Mucosa of gallbladder (tissue), 1 donor: ENCODE measurements at places on chromosomes 16 and 17. TPM values are rescaled to one million over a fixed set of nuclear protein-coding genes. Genes with fewer than 3 reads are reported as not detected.

GRCh38 chr16:48955837-48956236 lies 325.8 kb downstream of the CBLN1 start:
- DNase-seq: no peak

GRCh38 chr17:47209499-47209898 lies 351 bp downstream of the MYL4 start:
- no peak for DNase-seq

DNA sequence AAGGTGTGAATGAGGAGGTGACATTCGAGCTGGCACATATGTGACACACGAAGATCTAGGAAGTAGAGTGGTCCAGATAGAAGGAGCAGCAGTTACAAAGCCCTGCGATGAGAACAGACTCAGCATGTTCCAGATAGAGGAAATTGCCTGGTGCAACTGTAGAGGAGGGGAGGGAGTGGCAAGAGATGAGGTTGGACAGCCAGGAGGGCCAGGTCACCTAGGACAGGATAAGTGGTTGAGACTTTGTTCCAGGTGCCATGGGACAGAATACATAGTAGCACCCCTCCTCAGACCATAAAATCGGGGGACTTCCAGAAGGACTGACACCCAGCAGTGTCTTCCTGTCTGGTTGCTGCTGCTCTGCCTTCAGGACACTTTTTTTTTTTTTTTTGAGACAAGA lies 11.0 kb upstream of the CENPT start:
- no peak for DNase-seq

DNA sequence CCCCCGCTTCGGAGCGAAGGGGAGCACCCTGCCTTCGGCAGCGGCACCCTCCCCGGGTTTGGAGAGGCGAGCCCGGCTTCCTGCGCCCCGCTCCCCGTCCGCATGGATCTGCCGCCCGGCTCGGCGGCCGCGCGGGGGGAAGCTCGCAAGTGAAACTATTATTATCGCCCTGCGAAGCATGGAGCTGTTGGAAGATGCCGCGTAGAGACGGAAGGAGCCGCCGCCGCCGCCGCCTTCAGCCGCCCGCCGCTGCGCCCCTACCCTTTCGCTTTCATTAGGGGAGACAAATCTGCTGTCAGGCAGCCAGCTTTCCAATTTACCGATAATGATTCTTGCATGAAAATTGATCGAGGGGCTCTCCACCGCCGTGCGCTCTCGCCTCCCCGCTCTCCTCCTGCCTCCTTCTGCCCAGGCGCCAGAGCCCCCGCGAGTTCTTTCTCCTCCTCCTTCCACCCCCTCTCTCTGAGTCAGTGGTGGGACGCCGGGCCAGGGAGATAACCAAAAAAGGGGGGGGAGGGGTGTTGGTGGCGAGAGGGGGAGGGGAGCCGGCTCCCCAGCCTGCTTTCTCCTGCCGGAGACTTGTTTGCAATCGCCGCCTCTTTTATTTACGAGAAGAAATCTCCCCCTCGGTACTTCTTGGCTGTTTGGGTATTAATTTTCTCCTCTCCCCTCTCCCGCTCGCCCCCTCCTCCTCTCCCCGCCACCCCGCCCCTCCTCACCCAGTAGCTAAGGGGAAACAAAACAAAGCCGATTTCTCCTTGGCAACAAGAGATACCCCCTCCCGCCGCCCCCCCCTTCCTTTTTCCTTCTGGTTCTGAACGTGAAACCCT lies 58.0 kb upstream of the GSE1 start:
- peak; percentile 45 for DNase-seq

DNA sequence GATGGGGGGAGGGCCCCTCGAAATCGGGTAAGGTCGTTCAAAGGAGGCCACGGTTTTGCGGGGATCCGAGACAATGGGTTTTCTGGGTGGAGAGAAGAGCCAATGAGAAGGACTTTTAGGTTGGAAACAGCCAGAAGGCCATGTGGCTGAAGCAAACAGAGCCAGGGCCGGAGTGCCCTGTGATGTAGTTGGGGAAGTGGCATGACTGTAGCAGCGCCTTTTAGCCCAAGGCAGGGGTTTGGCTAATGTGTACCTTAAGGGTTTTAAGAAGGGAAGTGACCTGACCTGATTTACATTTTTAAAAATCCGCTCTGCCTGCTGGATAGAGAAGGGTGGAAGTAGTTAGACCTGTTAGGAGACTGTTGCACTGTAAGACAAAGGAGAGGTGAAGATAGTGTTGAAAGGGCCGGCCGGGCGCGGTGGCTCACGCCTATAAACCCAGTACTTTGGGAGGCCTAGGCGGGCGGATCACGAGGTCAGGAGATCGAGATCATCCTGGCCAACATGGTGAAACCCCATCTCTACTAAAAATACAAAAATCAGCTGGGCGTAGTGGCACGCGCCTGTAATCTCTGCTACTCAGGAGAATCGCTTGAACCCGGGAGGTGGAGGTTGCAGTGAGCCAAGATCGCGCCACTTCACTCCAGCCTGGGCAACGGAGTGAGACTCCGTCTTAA lies 1.0 kb downstream of the LYRM1 start:
- DNase-seq: peak; percentile 45

DNA sequence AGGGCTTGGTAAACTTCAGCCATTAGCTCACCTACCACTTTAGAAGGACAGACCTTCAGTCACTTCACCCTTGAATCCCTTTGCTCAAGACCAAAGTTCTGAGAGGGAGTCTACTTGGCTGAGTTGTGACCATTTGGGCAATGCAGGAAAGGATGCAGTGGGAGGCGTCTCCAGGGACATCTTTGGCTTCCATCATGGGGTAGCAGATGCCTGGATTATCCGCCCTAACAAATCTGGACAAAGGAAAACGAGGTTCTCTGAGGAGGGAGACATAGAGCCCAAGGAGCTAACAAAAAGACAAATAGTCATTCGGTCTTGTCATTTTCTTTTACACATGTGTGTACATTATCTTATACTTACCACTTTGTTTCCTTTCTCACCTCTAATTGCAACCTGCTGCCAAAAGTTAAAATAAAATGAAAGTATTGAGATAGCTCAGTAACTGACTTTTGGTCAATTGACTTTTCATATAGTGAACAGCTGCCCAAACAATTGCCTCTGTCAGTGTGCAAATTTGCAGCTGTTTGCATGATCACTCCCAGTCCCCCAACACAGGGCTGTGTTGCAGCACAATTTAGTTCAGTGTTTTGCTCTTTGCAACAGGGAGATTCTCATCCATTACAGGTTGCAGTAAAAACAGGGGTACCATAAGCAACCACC lies 108.9 kb upstream of the EEF2KMT start:
- DNase-seq: no peak

- no peak for DNase-seq
Observed at GRCh38 chr17:1431631-1432104, 24.4 kb downstream of the CRK start.

DNA sequence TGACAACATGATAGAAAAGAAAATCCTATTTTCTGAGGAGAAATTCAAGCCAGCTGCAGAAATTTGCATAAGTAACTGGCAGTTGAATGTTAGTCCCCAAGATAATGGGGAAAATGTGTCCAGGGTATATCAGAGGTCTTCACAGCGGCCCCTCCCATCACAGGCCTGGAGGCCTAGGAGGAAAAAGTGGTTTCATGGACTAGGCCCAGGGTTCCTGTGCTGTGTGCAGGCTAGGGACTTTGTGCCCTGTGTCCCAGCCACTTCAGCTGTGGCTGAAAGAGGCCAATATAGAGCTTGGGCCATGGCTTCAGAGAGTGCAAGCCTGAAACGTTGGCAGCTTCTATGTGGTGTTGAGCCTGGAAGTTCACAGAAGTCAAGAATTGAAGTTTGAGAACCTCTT lies 35.6 kb downstream of the TMEM100 start:
- DNase-seq: no peak

DNA sequence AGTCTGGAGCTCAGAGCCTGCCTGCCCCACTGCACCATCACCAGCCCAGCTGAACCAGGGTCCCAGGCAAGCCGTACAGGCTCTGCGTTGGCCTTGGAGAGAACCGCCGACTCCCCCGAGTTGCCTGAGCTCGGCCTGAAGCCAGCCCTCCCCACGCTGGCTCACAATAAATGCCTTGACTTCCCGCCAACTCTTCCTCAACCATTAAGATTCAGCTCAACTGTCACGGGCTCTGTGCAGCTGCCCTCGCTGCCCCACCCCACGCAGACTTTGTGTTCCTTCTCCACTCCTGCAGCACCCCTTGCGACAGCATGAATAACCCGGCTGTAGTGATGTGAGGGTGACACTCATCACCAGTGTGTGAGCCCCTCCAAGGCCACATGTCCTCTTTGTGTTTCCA lies 4.8 kb upstream of the QPRT start:
- peak; percentile 27 for DNase-seq

DNA sequence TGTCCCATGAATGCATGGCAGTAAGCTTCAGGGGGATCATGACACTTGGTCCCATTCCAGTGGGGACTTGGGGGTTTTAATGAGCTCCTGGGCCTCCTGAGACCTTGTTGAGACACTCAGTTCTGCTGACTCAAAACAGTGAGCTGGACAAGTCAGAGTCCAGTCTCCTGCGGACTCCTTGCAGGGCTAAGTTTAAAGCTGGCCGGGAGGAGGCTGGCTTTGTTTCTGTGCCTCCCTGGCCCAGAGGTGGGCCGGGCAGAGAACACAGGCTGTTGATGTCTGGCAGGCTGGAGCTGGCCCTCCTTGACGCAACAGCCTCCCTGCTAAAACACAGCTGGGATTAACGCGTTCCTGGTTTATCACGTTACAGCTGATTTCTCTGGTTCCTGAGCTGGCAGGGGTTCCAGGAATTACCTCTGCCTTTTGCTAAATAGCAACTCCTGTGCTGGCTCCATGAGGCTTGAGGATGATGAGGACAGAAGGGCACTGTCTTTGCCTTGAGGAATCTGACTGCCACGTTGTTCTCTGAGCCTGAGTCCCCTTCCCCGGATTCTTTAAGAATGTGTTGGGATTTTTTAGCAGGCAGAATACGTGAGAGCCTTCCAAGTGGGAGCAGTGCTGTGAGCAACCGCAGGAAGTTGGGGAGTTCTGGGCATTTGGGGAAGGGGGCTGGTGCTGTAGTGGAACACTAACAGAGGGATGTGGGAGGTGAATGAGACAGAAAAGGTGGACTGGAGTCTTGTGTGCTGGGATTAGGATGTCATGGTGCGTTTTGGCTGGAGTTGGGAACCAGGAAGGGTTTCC lies 2.0 kb downstream of the GPT2 start:
- peak; percentile 50 for DNase-seq

DNA sequence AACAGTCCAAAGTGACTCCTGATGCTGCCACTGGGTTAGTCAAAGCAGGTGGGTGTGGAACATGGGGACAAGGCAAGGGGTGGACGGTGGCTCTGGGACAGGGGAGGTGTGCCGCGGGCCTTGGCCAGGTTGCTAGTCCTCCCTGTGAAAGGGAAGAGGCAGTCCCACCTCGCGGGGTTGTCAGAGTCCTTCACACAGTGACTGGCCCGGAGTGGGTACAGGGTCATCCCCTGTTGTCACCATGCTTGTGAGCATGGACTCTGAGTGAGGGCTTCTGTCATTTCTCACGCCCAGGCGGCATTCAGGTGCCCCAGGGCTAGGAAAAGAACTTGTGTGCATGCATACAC lies 3.1 kb upstream of the ZNF469 start:
- no peak for DNase-seq

GRCh38 chr16:71631776-71632175 lies 5.8 kb downstream of the MARVELD3 start:
- DNase-seq: no peak

DNA sequence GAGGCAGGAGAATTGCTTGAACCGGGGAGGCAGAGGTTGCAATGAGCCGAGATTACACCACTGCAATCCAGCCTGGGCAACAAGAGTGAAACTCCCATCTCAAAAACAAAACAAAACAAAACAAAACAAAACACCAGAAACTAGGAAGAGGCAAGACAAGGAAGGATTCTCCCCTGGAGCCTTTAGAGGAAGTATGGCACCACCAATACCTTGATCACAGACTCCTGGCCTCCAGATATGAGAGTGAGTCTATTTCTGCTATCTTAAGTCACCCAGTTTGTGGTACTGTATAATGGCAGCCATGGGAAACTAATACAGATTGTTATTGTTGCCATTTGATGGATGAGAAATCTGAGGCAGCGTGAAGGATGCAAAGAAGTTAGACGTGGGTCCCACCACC lies 14.6 kb upstream of the CPPED1 start:
- DNase-seq: no peak

GRCh38 chr16:15900901-15901500 lies 12.6 kb upstream of the CEP20 start:
- DNase-seq: no peak

GRCh38 chr17:72379516-72379915 lies 258.7 kb downstream of the SOX9 start:
- no peak for DNase-seq

- no peak for DNase-seq
Observed at GRCh38 chr17:7782240-7782639, 51.8 kb upstream of the KDM6B start.

DNA sequence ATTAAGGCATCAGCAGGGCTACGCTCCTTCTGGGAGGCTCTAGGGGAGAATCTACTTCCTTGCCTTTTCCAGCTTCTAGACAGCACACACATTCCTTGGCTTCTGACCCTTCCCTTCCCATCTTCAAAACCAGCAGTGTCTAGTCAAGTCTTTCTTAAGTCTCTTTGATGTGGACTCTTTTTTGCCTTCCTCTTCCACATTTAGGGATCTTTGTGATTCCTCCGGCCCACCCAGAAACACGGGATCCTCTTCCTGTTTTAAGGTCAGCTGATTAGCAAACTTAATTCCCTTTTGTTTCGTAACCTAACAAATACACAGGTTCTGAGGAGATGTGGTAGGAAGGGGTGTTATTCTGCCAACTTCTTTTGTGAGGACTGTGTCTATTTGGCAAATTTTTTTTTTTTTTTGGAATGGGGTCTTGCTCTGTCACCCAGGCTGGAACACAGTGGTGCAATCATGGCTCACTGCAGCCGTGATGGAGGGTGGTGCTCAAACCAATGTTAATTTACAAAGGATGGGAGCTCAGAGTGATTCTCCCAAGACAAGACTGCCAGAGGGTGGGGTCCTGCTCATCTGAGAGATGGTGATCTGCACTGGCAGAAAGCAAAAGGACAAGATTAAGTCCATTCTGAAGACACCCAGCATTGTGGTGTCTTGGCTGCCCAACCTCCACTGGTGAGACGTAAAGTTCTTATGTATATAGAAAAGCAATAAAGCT lies 14.7 kb downstream of the KNOP1 start:
- DNase-seq: no peak

GRCh38 chr16:649631-650030 lies 466 bp downstream of the WDR90 start:
- DNase-seq: no peak

DYNLRB2 gene
- 1.3 TPM for total RNA-seq

CNTNAP4 gene
- not detected for total RNA-seq

TNFRSF13B gene
- total RNA-seq: 0.32 TPM

OR3A3 gene
- not detected for total RNA-seq

ARL5C gene
- total RNA-seq: not detected

GSDMA gene
- total RNA-seq: not detected

KRTAP3-2 gene
- not detected for total RNA-seq
